ENCODE measurements at places on chromosomes 6 and 20.

GRCh38 chr20:35303735-35304491 lies 11.7 kb upstream of the FAM83C start:
- DNase-seq: peak; percentile 76

DNA sequence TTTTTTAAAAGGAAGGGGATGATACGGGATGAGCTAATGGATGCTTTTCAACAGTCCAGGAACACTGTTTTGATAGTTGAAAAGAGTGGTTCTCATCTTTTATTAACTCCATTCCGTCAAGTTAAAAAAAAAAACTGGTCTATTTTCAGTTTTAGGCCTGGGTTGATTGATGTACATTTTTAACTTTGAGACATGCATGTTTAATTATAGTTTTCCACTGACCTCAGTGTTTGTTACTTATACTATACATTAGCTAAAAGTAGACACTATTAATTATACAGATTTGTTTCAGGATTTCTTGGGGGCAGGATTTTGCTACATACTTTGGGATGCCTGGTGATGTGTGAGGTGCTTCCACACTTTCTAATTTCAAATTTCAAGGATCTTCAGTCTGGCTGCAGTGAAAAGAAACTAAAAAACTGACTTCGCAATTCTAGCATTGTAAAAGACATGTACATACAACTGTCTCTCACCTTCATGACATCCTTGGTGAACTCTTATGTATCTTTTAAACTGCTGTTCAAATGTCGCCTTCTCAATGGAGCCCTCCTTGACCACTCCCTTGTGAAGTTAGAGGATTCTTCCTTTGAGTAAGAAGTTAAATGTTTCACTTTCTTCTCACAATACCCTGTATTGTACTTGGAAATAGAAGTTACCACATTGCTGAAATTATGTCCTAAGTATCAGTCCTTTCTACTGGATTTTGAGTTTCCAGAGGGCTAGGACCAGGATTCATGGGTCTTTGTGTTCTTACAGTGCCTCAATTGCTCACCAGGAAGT lies 101.7 kb downstream of the TSHZ2 start:
- DNase-seq: no peak

GRCh38 chr6:89745716-89746115 lies 73.9 kb downstream of the MDN1 start:
- DNase-seq: no peak

GRCh38 chr6:106143665-106144064 lies 57.5 kb downstream of the PRDM1 start:
- no peak for DNase-seq

DNA sequence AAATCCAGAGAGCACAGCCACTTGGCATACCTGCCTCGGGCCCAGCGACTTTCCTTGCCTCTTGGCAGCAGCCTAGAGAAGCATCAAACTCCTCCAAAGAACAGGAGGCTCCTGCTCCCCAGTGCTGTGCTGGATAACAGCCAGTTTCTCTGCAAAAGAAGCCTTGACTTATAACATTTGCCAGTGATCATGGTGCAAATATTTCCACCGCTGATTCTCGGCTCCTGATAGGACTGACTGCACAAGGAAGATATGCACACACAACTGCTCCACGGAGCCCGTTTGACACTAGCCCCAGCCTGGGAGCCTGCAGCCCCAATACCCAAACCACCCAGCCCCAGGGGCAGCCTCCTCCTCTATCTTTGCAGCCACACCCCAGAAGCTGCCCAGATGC lies 17.5 kb downstream of the ACSS1 start:
- DNase-seq: no peak

- DNase-seq: no peak
Measured at GRCh38 chr20:20095114-20095872, 43.0 kb downstream of the CFAP61 start.

DNA sequence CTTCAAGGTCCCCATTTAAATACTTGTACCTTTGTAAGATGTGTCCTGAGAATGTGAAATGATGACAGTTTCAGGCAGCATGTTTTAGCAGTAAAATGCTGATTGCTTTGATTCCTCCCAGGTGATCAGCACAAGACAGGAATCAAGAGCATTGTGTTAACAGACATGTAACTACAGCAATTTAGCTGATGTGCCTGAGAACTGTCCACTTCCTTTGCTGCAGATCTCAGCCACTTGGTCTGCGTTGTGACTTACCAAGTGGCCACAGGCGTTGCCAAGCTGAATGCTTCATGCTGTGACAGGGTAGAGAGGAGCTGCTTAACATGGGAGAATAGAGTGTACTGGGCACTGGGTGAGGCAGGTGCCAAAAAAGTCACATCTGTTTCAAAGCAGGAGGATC lies 767.0 kb upstream of the POU3F2 start:
- DNase-seq: no peak

GRCh38 chr20:40562031-40562430 lies 127.0 kb downstream of the MAFB start:
- DNase-seq: no peak

DNA sequence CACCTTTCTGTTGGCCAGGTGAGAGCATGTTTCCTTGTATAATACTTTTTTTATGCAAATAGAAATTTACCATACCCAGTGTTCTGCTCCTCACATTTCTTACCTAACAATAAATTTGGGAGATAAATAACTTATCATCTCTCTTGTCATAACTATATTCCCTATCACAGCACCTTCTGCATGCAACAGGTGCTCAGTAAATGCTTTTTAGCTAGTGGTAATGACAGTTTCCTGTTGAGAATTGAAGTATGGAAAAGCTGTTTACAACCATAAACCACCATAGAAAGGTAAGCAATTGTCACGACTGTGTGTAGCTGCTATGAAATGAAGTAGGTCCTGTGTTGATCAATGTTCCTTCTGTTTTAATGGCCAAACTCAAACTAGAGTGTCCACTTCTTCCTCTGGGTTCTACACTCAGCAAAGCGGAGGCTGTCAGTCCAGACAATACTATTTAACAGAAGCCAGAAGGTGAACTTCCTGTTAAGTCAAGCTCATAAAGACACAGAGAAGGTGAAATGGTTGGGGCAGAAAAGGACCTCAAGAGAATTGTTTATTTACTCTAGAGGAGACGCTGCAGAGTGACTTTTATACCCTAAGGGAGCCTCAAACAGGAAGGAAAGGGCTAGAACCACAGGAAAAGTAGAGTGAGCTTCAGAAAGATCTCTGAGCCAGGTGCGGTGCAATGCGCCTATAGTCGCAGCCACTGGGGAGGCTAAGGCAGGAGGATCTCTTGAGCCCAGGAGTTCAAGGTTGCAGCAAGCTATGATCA lies 84.0 kb upstream of the SLC22A16 start:
- no peak for DNase-seq

DNA sequence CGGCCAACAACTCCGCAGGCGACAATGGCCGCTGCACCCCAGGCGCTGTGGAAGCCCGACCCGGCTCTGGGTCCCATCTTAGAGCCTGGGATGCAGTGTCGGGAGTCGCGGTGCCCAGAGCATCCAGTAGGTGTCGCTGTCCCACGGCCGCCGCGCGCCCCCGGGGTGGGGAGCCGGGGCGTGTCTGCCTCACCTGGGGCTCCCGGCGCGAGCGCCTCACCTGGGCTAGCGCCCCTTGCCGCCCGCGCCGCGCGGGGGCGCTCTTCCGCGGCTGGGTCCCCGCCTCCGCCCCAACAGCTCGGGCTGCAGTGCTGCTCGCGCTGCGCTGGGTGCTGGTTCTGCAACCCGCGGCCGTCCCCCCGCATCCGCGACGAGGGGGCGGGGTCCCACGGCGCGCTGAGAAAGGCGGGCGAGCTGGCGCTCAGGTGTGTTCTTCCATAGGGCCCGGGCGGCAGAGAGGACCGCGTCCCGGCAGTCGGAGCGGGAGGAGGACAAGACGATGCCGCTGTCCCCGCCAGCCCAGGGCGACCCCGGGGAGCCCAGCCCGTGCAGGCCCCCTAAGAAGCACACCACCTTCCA lies at the start of gene CRYBG1:
Gene CRYBG1, plus strand, starts transcription at position 308 of the 579 bp plus-strand sequence. Its CDS starts 192 bp downstream, at position 500.
- DNase-seq: no peak

DNA sequence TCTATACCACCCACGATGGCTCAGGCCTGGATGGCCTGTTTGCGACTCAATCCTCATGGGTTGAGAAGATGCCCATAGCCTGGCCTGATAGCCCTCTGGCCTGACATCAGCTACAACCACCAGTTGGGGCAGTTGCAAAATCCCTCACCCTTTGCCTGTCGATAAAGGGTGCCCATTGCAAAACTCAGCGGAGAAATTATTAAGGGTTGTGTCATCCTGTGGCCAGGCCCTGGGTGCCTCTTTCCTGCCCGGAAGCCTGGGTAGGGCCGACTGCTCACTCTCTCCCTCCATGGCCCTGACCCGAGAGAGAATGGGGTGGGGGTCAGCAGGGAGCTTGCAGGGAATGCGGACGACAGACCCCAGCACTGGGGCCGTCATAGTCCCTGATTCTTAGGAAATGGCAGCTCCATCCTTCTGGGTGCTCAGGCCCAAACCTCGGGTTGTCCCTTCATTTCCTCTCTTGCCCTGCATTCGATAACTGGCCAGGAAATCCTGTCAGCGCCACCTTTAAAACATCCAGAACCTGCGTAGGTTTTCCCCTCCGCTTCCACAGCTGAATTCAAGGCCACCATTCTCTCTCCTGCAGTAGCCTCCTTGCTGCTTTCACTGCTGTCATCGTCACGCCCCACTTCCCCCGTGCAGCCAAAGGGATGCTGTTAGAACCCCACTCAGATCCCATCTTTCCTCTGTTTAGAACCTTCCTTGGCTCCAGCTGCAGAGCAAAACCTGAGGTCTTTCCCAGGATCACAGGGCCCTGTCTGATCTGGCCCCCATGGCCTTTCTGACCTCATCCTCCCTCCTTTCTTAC lies 31.1 kb downstream of the CEBPB start:
- no peak for DNase-seq

Data from bone marrow (tissue), 2 donors.